ENCODE measurements at places on chromosomes 2 and 18.

GRCh38 chr2:136495636-136496035 is 269.7 kb upstream of the THSD7B start:
- DNase-seq, result peak; percentile 91

- DNase-seq, result no peak
Observed at GRCh38 chr2:236908439-236909192, 177.1 kb upstream of the COPS8 start.

- DNase-seq, result no peak
Observed at GRCh38 chr2:70888923-70889715, 46.6 kb upstream of the ATP6V1B1 start.

DNA sequence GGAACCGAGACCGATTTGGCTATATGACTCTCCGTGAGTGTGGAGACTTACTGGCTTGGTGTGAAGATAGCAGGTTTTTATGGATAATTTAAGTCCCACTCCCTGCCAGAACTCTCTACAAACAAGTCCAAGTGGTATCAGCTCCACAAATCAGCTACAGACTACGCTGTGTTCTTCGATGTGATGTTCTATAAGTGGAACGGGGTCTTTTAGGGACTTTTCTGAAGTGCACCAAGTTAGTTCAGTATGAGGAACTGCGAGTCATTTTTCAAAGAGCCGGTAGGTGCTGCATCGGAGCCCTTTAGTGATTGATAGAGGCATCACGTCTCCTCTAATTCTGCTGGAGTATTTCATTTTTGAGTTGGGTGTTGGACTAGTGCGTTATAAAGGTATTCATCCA is 107.1 kb downstream of the TSHZ1 start:
- no peak for DNase-seq

DNA sequence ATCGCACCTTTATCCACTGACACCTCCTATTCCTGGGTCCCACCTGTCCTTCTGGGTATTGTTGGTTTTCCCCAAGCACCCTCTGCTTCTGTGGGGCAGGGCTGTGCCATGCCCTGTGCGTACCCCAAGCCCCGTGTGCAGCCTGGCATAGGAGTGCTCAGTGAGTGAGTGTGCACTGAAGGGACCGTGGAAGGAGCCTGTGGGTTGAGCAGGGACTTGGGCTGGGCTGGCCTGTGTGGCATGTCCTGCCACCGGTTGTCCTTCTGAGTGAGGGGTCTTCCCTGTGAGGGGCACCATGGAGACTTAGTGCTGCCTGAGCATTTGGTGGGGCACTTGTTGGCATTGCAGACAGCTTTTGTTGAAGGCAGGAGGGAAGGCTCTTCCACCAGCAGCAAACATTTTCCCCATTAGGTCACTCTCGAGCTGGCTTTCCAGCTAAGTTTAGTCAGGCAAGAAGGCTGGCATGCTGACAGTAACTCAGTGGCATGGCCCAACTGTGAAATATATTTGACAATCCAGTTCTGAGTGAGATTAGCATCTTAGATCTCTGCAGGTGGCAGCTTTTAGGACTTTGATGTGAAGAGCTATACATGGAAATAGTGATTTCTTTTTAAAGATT is 64.7 kb downstream of the LPIN1 start:
- no peak for DNase-seq

DNA sequence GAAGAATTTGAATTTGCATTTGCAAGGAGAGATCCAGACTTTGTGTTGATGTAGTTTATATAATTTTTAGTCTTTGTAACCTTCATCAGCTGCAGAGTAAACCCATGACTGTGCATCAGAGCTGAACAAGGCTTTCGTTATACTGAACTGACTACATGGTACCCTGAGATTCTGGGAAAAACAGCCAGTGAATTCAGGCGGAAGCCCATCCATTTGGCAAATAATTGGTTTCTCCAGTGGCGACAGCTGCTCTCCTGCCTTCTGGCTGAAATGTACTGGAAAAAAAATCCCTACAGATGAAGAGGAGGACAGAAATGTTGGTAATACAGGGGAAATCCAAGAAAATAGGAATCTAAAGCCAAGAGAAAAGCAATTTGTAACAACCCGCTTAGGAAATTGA is 657.5 kb upstream of the CDH7 start:
- DNase-seq, result no peak

DNA sequence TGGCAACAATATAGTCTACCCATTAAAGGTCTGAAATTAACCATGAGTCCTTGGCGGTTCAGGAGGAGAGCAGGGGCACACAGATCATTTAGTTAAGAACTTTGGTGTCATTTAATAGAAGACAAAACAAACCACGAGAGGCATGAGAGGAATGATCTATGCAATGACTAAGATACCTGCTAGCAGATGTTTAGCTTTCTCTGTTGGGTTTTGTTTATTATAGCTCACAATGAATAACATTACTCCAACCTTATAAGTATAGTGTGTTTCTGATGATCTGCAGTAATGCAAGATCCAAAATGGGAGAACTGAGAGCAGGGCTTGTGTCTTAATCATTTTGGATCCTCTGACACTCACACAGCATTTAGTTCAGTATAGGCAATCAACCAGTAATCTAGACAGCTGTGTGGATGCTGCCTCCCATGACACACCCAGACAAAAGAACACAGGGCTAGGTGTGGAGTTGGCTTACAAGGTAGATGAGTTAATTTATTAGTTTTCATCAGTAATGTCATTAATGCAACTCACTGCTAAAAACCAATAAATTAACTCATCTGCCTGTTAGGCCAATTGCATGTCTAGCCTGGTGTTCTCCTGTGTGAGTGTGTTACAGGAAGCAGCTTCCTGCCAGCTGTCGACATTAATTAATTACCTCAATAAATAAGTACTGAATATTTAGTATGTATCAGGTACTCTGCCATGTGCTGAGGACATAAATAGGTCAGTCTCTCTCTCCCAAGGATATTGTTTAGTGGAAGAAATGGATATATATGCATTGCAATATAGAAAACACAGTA is 92.3 kb downstream of the CLIP4 start:
- no peak for DNase-seq

DNA sequence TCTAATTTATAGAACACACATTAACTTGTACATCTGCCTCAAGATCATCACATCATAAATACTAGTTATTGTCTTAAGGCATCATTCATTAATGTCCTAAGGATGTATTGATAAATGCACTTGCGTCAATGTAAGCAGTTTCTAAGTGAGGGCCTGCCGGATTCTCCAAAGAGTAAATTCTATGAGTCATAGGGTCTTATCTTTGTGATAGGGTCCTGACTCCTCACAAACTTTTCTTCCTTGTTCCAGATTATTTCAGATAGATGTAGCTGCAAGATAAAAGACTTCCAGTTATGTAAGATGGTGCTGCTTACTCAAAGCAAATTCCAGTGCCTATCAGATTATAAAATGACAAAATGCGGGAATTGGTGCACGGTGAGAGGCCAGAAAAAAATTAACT is 315.0 kb upstream of the SLC39A10 start:
- DNase-seq, result no peak

GRCh38 chr18:10057401-10057893 is 143.6 kb downstream of the VAPA start:
- DNase-seq, result peak; percentile 80

All from MV-4-11 (cell line).